ENCODE measurements at places on chromosomes 1 and 21.

DNA sequence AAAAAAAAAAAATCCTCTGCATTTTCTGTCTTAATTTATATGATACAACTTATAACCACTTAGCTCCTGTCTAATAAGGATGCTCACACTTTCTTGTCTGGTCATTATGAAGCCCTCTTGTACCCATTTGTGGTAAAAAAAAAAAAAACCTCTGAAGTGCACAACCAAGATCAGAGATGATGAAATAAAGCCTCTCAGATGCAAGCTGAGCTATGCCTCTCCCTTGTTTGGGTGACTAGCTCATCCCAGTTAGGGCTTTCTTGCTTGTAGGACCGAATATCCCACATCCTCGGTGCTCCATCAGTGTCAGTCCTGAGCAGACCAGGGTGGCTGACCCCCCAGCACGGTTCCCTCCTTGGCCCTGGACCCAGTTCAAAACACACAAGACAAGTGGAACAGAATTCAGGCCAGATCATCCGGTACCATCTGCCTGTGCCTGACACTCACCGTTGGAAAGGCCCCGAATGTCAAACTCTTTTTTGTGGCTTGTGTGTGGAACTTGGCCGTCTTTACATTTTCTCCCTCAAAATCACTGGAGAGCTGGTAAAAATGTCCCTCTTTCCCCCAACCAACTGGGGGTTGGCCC is 6.3 kb upstream of the SELENON start:
- DNase-seq = no peak

DNA sequence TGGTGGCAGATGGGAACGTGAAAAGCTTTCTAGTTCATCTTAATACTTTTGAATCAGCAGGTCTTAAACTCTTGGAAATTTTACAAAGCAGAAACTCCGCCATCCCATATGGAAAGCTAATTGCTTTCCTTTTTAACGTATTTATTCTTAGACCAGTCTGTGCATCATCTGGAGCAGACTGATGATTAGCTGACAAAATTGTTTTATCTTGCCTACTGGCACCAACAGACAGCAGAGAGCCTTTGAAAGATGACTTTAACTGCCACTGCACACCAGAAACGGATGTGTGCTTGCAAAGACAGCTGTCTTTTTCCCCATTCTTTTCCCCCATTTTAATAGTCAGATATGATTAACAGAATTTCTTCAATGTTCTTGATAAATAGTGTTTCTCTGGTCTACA is 97.0 kb downstream of the PLD5 start:
- no peak for DNase-seq

- peak; percentile 6 for DNase-seq
These were observed 91.3 kb downstream of the CATSPERE start for GRCh38 chr1:244552336-244552735.

- no peak for DNase-seq
These were observed 25.7 kb downstream of the TMPRSS2 start for GRCh38 chr21:41482301-41482700.

- DNase-seq = no peak
These were observed 33.2 kb upstream of the KIAA0040 start for GRCh38 chr1:175225805-175226129.

GRCh38 chr1:34762474-34763141 is 3.1 kb downstream of the GJB4 start:
- DNase-seq = peak; percentile 72

DNA sequence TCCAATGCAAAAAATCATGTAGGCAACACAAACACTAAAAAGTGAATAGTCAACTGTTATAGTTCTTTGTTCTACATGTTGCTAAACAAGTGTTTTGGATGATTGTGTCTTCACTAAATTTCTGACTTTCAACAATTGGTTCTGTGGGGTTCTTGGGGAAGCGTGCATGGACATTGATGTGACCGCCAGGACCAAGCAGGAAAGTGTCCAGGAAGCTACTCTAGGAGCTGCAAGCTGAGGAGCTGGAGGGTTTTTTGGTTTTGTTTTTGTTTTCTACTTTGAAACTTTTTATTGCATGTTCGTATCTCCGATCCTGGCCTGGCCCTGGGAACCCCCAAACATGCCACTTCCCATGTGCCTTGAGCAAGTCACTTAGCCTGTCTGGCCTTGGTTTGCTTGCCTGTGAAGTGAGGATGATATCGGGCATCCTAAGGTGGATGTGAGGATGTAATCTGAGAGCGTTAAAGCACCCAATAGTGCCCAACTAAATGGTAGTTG is 8.0 kb downstream of the TMPRSS3 start:
- no peak for DNase-seq

GRCh38 chr1:7387053-7387927 is 383.8 kb upstream of the VAMP3 start:
- peak; percentile 55 for DNase-seq

DNA sequence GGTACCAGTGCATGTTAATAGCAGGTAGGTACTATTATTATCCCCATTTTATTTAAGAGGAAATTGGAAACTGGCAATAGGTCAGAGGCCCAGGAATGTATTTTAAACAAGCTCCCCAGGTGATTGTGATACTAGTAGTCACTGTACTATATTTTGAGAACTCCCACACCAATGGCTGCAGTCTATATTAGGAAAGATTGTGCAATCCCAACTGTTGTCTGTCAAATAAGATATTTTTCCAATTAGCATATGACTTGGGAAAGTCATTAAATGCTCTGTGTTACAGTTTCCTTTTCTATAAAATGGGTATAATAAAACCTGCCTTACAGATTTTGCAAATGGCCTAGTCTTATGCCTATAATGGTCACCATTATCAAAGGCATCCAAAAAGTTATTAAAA is 94.2 kb upstream of the DMRTA2 start:
- no peak for DNase-seq

DNA sequence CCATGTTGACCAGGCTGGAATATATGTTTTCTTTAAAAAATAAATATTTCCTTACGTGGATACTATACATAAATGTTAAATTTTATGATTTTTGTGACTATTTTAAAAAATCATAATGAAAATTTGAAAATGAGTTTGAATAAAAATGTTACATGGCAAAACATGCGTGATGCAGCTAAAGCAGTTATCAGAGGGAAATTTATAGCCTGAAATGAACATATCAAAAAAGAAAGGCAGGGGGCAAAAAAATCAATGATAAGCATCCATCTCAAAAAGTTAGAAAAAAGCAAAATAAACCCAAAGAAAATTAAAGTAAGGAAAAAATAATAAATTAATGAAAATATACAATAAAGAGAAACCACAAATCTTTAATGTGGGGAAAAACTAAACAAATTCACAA is 8.6 kb downstream of the CCSAP start:
- no peak for DNase-seq

GRCh38 chr21:42941696-42942085 is 16.3 kb upstream of the ERVH48-1 start:
- peak; percentile 25 for DNase-seq

DNA sequence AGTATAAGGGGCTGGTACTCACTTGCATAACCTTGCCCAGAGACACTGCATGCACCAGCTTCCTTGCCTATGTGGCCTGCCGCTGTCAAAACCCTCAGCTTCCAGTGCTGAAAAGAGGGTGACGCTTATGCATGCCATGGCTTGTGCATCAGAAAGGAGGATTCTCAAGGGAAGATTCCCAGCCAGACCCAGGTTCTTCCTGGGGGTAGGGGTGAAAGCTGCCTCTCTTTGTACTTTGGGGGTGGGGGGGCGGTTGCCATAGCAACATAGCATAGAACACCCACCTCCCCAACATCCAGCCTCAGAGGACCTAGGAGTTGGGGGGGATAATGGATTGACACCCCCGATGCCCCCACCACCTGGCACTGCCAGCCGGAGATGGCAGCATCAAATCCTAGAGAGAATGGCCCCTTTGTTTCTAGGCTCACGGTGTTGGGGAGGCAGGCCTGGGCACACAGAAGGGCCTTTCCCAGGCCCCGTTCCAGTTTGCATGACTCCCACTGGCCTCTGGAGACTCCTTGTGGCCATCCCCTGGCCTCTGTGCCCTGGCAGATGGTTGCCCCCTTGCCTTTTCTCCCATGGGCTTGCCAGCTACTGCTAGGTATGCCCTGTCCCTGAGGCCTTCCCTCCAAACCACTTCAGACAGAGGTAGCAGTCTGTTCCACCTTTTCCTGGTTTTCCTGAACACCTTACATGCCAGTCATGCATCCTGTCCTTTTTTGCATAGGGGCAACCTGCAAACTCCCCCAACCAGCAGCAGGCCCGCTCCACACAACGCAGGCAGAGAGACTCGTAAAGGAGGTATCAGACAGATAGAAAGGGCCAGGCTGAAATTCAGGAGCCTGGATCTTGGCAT is 44.6 kb downstream of the RHBG start:
- DNase-seq = no peak

DNA sequence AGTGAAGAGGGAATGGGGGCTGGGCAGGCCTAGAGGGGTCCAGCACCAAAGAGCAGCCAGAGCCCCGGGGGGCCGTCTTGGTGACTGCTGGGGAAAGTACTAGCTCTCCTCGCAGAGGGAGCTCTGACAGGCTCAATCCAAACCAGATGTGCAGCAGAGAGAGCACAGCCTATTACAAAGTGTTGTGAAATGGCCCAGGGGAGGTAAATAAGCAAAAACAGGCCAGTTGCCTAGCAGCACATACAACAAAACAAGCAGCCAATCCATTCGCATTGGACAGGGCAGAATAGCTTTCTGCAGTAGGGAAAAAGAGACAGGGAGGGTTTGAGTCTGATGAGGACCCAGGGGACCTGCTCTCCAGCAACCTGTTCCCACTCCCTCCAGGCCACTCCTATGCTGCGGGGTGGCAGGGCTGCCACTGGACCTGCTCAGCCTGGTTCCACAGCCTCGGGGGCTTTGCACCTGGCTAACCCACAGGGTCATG is 239.6 kb upstream of the FGGY start:
- peak; percentile 88 for DNase-seq

GRCh38 chr1:20437640-20438039 is 48.4 kb downstream of the CAMK2N1 start:
- DNase-seq = no peak

DNA sequence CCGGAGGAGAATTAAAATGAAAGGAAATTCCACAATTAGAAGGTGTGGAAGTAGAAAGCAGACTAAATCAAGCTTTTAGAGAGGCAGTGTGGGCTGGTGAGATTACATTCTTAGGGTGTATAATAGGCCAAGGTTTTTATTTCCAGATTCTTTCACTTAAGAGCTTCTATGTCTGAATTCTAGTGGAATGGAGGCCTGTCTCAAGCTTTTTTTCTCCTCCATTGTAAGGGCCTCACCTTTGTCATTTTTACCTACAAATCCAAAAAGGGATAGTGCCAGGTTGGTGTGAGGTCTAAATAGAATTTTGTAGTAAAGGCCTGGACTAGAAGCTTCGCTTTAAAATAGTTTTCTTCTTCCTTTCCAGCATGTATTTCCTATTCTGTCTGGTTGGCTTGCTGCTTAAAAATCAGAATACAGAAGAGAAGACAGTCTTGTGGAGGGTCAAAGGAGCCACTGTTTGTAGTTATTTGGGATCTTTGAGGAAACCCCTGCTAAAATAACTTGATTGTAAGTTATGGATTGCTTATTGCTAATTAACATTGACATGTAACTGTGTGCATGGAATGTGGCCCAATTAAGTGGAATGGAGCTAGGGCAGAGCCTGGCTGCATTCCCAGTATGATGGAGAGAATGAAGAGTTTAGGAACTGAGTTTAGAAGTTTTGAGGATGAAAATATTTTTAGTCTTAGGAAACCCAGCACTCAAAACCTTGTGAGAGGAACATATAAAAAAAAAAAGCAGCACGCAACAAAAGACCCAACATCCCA is 162.5 kb upstream of the B3GALT2 start:
- DNase-seq = no peak

GRCh38 chr1:234760303-234760723 is 150.3 kb upstream of the IRF2BP2 start:
- DNase-seq = no peak

DNA sequence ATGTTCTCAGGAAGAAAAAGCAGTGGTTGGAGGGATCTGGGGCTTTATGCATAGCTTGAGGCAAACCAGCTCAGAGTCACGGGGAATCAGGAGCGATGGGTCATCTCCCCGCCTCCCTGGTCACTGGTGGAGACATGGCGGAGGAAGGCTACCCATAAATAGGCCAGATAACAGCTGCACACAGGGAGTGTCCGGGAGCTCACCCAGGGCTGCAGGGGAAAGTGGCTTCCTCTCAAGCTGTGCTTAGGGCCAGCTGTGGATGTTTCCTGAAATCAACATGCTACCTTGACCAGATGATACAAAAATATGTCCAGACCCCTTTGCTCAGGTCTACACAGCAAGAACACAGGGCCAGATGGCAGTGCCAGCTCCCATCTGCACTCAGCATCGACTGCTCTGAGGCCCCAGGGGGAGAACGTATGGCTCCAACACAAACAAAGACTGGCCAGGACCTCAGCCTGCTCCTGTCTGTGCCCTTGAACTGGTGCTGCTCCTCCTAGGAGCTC is 27.1 kb upstream of the RERE start:
- DNase-seq = no peak

DNA sequence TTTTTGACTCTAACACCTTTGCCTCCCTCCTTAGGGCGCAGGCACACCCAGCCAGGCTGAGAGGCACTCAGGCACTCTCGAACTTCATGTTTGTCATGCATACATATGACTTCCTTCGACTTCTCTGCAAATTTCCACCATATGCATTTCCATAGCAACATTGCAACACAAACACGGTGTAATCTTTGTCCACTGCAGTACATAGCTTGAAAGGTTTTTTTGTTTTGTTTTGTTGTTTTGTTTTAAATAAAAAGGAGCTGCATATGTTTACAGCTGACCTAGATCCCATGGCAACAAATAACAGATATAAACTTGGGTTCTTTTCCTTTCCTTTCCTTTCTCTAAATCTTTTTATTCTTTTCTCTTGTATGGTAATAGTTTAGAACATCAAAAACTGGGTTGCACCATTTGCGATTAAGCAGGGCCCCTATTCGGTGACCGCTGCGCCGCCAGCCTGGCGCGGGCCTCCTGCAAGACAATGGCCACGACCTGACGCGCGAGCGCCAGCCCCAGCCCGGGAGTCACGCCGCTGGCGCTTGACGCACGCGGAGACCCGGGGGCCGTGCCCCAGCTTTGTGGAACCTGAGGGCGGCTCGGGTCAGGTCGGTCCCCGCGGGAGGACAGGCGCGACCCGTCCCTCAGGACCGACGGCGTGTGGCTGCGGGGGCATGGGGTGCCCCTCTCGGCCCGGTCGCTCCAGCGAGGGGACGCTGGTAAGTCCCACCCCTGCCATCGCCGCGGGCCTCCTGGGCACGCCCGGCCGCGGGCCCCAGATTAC is 35.2 kb downstream of the CCN1 start:
- DNase-seq = no peak

- DNase-seq = no peak
These were observed 275.9 kb upstream of the SNX7 start for GRCh38 chr1:98385652-98386051.

DNA sequence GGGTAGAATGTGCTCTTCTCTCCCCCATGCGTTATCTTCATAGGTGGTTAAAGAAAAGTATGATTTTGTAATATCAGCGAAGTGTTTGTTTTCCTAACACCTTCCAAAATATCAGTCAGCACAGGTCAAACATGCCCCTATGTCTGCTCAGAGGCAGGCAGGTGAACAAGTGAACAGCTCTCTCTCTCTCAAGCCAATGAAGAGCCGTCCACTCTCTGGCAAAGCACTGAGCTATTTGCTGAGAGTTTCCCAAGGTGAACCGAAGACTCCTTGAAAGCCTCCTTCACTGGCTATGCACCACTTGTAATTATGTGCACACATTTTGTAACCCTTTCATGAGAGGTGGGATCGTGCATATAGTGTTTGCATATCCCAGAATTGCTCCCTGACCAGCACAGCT is 47.7 kb downstream of the ST6GALNAC3 start:
- no peak for DNase-seq

Data from epithelial cell of esophagus (primary cell).